ENCODE measurements at places on chromosomes 1 and 21.

DNA sequence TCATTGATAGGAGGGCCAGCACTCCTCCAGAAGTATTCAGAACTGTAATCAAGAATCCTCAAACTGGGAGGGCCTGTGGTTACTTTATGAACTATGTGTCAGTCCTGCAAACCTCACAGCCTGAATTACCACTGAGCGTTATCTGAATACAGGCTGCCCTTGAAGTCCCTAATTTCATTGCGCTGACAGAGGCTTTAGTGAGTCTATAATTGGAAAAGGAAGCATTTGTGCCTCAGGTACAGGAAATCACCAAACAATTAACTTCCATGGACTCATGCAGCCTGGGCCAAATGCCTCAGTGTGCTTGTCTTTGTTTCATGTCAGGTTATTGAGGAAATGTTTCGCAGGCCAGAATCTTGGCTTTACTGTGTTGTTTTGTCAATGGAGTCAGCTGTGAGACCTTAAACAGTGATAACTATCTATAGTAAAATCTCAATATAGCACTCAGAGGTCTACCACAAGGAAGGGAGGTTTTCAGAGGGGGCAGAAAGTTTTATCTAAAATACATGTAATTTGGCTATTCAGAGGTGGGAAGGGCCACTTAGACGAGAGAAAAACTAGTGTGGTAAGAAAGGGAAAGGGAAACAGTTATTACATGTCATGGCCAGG is 32.9 kb upstream of the DOCK7 start:
- no peak for DNase-seq

DNA sequence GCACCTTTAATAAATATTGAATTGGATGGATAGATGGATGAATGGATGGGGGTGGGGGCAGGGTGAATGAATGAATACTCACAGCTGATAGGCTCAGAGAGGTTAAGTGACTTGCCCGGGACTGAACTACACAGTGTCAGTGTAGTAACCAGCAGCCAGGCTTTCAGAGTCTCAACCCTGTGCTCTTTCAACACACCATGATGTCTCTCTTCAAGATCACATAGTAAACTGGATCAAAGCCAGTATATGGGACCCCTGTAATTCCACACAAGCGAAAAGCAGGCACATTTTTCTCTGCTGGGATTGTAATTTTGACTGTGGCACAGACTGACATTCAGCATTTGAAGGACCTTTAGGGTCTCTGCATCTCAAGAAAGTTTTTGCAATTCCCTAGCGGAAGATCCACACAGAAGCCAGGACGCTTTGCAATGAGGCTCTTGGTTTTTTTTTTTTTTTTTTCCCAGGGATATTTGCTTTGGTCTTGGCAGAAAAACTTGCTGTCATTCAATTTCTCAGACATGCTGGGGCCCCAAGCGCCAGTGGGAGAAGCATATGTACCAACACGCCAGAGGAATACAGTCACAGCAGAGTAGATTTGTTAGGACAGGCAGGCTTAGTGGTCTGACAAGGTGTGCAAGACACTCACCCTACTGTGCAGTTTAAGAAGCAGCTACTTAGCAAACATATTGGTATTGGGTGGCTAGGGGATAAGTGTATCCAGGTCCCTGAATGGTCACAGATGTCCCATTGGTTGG is 213.1 kb upstream of the CAMK1G start:
- DNase-seq = no peak

DNA sequence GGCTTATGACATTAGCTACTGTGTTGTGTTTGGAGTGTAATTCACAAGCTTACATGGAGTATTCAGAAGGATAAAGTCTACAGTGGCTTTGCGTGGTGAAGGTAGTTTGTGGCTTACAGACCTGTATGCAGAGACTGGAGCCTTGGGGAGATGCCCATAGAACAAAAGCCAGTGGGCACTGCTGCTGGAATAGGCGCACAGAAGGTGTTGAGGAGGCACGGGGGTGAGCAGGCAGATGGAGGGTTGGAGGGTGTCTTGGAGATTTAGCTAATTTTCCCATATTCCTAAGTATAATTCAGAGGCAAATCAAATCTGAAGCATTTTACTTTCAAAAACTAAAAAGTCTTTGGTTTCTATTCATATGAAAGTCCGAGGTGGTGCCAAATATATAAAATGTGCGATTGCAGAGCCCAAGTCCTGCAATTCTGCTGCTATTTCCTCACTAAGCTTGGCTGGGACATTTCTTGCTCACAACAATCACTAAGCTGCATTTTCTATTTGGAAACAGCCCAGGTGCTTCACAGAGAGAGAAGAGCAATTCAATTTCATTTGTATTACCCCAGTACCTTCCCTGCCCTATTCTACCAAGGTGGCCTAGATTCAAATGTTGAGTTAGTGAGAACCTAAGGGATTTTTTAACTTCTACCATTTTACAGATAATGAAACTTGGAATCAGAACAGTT is 48.5 kb downstream of the FH start:
- DNase-seq = no peak

DNA sequence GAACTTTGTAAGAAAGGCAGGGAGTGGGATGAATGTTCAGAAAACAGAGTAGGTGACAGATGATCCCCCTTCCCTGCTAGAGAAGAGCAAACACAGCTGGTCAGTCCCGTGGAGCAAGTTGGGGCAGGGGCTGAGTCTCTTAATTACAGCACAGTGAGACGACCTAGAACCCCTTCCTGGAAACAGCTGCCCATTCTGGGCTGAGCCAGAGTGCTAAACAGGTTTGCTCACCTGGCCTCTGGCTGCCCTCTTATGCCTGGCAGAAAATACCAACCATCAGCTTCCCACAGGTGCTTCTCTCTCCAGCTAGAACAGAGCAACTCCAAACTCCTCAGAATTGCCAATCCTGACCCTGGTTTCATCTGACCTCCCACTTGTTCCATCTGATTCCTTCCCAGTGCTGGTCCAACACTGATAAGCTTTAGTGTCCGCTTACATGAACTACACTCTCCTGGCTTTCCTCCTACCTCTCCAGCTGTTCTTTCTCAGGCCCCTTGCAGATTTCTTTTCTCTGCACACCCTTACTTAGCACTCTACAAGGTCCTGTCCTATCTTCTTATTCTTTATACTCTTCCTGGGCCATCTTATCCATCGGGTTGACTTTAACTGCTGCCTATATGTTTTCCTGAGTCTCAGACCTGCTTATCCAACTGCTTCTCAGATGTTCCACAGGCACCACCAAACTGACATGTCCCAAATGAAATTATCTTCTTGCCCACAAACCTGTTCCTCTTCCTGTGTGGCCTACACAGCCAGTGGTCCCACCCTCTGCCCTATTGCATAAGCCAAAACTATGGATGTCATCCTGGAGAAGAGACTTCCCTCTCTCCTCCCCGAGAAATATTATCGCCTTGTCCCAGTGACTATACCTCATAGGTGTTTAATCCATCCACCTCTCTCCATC is 22.6 kb upstream of the COL9A2 start:
- no peak for DNase-seq

DNA sequence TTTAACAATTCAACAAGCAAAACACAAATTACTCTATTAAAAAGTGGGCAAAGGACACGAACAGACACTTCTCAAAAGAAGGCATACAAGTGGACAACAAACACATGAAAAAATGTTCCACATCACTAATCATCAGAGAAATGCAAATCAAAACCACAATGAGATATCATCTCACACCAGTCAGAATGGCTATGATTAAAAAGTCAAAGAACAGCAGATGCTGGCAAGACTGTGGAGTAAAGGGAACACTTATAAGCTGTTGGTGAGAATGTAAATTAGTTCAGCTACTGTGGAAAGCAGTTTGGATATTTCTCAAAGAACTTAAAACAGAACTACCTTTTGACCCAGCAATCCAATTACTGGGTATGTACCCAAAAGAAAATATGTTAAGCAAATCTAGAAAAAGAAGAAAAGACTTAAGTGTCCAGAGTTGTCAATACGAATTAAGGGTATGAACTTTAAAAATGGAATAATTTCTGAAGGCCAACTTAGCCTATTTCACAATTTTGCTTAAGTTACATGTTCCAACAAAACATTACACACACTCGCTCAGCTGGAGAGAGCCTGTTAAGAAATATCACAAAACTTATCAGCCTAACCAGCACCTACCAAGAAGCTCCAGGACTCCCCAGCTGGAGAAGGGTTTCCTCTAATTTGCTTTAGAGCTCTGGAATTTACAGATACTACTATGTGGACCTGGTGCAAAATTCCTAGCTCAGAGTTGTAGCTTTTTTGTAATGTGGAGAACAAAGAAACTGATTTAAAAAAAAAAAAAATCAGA is 232.1 kb downstream of the DUSP10 start:
- no peak for DNase-seq
